Stimulated activated CD8-positive, alpha-beta memory T cell treated with anti-CD3 and anti-CD28 coated beads, Interleukin-4, amount 100 ng/mL, for 1 hour (primary cell): ENCODE measurements at places on chromosomes 4 and X.

DNA sequence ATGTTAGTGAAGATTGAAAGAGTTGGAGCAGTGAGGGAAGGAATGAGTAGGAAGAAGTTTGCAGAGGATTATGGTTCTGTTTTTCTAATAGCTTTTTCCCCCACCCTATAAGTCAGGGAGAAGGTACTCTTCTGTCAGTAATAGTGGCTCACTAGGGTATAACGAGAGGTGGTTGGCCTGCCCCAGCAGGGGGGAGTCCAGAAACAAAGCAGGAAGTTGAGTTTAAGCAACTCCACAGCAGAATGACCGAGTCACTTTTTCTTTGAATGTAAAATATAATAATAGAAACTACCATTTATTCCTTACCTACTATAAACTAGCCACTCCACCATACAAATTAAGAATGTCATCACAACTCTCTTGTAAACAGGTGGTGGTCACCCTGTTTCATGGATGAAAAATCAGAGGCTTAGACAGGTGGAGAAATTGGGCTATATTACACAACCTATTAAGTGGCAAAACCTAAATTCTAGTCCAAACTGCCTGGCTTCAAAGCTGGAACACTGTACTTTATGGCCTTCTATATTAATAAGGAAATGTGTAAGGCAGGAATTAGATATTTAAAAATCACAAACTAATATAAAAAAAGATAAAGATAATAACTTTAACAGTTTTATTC lies 21.9 kb downstream of the AP1AR start:
- no peak for DNase-seq

- DNase-seq, result no peak
These were observed 95.7 kb upstream of the ATXN3L start for GRCh38 chrX:13415509-13415908.

- no peak for DNase-seq
These were observed 1023.3 kb upstream of the TENM3 start for GRCh38 chr4:181219783-181220416.

- DNase-seq, result no peak
These were observed 13.2 kb downstream of the TAPT1 start for GRCh38 chr4:16213121-16213520.

DNA sequence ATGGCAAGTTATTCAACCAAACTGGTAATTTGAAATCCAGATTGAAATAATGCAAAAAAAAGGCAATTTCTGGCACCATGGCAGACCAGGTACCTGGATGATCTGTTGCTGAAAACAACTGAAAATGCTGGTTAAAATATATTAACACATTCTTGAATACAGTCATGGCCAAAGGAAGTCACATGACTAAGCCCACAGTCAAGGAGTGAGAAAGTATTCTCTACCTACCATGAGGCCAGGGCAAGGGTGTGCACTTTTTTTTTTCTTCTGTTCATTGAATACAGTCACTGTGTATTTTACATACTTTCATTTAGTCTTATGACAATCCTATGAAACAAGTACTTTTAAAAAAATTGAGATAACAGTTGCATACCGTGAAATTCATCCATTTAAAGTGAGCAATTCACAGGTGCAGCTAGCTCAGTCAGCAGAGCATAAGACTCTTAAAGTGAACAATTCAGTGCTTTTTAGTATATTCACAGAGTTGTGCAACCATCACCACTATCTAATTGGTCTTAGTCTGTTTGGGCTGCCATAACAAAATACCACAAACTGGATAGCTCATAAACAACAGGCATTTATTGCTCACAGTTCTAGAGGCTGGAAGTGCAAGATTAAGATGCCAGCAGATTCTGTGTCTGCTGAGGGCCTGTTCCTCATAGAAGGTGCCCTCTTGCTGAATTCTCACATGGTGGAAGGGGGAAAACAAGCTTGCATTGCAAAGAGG lies 4.8 kb upstream of the MPP1 start:
- no peak for DNase-seq

- no peak for DNase-seq
These were observed 90.9 kb downstream of the COMMD8 start for GRCh38 chr4:47372561-47372960.

DNA sequence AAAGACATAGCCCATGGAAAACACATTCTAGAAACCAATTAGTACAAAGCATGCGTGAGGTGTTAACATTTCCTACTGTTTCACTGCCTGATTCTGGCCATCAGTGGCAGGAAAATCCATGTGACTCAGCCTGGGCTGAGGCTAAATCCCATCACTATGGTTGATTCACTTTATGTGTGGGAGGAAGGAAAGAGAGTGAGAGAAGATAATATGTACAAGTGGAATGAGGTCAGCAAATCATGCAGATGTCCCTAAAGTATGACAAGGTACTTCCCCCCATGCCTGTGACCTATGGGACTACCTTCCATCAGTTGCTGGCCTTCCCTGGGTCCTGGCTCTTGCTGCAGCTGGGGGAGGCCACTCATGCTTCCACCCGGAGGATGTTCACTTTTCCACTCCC lies 64.2 kb upstream of the MAP3K15 start:
- DNase-seq, result no peak

GRCh38 chr4:160375772-160376452 lies 1273.0 kb downstream of the RAPGEF2 start:
- no peak for DNase-seq

DNA sequence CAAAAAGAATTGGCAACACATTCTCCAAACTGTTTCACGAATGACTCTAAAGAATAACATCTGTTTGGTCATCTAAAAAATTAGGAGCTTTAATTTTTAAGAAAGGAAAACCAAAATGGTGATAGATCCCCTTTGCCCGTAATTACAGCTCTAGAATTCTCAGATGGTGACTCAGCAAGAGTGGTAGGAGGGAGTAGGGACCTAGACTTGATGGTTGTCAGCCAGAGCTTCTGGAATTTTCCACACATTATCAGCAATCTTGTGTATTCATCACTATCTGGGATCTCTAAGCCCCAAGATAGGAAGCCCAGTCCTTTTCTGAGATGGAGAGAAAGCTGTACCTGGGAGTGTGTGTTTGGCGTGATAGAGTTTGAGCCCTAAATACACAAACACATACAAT lies 103.9 kb upstream of the RAB40AL start:
- DNase-seq, result no peak

DNA sequence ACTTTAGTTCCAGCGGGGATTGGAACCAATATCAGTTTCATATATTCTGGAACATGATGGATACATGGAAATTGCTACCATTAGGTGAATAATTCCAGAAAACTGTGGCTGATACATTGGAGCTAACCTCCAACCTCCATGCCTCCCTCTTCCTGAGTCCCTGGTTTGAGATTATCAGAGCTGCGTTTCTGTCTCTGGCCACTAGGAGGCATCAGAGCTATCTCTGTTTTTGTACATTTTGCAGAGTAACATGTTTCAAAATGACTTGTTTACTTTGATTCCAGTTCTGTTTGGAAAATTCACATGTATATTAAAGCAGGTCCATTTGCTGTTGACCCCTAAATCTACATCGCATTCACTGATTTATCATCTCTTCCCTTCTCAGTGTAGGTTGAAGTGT lies 2.4 kb upstream of the RAB40AL start:
- DNase-seq, result no peak

- no peak for DNase-seq
These were observed 123.9 kb upstream of the NAP1L5 start for GRCh38 chr4:88821522-88821921.

DNA sequence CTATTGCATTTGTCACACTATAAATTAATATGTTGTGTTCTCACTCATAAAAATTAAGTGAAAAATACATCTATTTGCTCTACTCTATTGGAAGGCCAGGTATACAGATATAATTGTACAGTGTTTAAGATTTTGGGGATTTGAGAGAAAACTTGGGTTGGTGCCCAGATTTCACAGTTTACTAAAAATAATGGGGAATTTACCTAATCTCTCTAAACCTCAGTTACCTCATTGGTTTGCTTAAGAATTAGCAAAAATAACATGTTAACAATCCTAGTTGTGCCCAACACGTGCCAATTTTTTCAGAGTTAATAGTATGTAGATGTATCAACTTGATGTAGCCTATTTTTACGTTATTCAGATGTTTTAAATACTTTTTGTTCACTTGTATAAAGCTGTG lies 1495.3 kb upstream of the PCDH7 start:
- no peak for DNase-seq

GRCh38 chr4:44150091-44150576 lies 298.5 kb downstream of the KCTD8 start:
- no peak for DNase-seq

DNA sequence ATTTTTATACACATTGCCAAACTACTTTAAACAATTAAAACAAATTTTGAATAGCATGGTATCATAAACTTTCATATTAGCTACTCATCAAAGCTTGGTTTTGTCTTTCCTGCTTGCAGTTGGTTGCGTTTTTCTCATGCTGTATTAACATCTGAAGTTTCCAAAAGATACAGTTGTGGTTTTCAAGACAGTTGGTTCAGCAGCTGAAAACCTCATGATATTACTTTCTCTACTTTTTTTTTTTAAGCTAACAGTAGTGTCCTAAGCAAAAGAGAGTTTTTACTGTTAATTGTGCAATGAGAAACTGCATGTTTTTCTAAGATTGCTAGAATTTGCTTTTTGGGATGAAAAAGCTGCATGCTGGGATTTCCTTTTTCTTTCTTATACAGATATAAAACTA lies 15.2 kb downstream of the RUFY3 start:
- DNase-seq, result no peak

- DNase-seq, result no peak
These were observed 39.5 kb downstream of the HADH start for GRCh38 chr4:108029016-108029720.

GRCh38 chr4:153684971-153685371 lies 891 bp downstream of the TLR2 start:
- DNase-seq, result no peak

DNA sequence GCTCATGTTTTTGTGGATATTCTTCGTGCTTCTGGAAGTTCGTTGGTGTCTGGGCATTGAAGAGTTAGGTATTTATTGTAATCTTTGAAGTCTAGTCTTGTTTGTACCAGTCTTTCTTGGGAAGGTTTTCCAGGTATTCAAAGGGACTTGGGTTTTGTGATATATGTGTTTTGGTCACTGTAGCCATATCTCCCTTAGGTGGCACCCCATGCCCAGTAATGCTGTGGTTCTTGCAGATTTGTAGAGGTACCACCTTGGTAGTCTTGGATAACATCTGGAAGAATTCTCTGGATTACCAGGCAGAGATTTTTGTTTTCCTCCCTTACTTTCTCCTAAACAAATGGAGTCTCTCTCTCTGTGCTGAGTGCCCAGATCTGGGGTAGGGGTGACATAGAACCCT lies 184.1 kb downstream of the TEX13C start:
- DNase-seq, result no peak

GRCh38 chr4:93693141-93693540 lies 135.4 kb upstream of the ATOH1 start:
- no peak for DNase-seq
